Renal cortex interstitium (tissue), 15 donors: ENCODE measurements at places on chromosomes 1 and 21.

DNA sequence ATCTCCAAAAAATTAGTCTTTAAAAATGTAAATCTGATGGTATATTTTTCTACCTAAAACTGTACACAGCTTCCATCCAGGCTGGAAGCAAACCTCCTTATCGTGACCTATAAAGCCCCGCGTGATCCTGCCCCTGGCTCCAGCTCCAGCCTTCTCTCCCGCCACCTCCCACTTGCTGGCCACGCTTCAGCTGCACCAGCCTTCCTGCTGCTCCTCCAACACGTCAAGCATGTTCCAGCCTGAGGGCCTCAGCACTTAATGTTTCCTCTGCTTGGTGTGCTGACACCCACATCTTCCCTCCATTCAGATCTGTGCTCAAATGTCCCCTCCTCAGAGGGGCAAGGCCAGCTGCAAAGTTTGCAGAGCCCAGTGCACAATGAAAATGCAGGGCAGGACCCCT, 123.5 kb upstream of the MAGI3 start:
- no peak for DNase-seq

GRCh38 chr21:36854391-36854790, 112.1 kb downstream of the HLCS start:
- peak; percentile 42 for DNase-seq

- DNase-seq = no peak
These were observed 933.4 kb downstream of the PLA2G4A start for GRCh38 chr1:187762118-187762517.

- no peak for DNase-seq
These were observed 251.5 kb downstream of the PTPRC start for GRCh38 chr1:198890214-198890930.

DNA sequence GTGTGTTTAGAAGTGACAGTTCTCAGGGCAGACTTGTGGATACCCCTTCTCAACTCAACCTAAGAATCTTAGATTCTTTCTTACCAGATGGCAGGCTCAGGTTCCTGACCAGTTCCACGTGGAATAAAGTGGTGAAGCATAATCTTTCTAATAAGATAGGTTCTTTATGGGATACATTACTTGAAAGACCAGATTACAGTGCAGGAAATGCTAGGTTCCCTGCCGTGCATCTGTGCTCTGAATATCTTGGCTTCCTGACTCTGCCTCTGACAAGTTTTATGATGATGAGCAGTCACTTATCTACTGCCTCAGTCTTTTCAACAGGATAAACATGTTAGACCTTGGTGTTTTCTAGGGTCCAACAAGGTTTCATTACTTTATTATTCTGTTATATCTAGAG, 207.9 kb upstream of the CACYBP start:
- DNase-seq = no peak

- DNase-seq = no peak
These were observed 28.0 kb downstream of the TAF5L start for GRCh38 chr1:229597877-229598276.
